ENCODE measurements at places on chromosomes 3 and 15. TPM values are rescaled to one million over a fixed set of nuclear protein-coding genes. Genes with fewer than 3 reads are reported as not detected.

IMPG2 gene
- 0.07 TPM for total RNA-seq

IL17RD gene
- 28.7 TPM for total RNA-seq

CACNA2D3 gene
- total RNA-seq: 0.17 TPM

PLCL2 gene
- total RNA-seq: 3.4 TPM

GRCh38 chr3:180278583-180279188 lies 241.9 kb upstream of the PEX5L start:
- DNase-seq: no peak

- no peak for DNase-seq
Measured at GRCh38 chr3:11634081-11634635, 9.6 kb downstream of the VGLL4 start.

DNA sequence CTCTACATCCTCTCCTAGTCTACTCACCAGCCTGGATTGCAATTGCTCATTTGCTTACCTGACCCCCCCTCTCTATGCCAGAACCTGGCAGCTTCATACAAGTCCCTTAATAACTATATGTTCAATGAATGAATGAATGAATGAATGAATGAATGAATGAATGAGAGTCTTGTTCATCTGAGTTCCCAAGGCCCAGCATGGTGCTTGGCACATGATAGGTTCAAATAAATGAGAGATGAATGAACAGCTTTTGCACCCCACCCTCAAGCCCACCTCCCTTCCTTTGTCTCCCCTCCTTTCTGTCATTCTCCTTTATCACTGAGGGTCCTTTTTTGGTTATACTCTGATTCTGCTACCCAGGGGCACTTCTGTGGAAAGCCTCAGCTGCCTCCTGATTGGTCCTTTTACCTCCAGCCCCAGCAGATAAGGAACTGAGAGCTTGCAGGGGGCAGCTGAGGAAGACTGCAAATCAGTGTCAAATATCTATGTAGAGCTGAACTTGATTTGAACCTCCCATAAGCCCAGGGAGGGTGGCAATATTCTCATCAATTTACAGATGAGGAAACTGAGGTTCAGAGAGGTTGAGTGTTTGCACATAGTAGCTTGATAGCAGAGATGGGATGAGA lies 54.1 kb upstream of the CHRNB4 start:
- DNase-seq: no peak

DNA sequence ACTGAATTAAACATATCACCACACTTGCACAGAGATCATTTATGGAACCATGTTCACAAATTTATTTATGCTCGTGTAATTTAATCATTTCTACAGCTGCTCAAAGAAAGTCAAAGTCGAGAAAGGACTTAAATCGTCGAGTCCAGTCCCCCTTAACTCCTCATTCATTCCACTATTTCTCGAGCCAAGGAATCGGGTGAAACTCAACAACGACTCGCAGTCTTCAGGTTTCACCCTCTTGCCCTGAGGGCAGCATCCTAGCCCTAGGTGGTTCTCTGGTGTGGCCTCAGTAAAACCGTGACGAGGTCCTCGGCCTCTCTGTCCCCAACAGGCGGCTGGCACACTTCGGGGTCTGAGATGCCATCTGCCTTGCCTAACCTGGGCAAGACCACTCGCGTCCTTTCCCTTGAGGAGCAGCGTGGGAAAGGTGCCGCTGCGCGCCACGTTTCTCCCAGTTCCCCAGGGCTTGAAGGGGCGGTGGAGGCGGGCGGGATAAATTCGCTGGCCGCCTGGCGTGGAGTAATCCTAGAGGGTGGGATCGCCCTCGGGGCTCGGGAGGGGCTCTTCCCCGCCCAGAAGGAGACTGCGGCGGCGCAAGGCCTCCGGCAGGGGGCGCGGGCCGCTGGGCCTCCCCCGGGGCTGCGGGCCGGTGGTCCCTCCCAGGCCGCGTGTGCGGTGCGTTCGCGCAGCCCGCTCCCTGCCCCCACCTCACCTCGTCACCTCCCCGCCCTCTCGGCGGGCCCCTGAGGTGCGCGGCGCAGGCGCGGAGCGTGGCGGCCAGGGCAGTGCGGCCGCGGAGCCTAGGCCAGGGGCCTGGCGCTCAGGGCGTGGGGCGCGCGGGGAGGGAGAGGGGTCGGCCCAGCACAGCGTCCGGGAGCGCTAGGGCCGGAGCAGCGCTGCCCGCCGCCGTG lies at the start of gene ZNF639:
ZNF639 (plus strand) TSS at position 746 of the 911 bp plus-strand sequence. CDS start 5,263 bp downstream, outside the sequence.
- no peak for DNase-seq

GRCh38 chr15:68822818-68823217 lies 2.1 kb upstream of the ANP32A start:
- no peak for DNase-seq

DNA sequence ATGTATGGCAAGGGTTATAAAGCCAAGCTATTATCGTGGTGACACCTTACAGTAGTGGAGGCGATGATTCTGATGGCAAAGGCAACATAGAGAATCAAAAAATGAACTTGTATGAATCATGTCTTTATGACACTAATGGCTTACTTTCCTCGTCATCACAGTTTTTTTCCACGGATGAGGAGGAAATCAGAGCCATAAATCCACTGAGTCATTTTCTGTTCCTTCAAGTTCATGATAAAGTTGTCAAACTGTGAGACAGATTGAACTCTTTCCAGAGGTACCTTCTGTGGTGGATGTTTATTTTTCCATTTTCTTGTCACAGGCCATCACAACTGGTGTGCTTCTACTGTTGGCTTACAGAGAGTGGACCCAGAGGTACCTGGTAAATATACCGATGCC lies 8.5 kb downstream of the TMEM212 start:
- DNase-seq: no peak

DNA sequence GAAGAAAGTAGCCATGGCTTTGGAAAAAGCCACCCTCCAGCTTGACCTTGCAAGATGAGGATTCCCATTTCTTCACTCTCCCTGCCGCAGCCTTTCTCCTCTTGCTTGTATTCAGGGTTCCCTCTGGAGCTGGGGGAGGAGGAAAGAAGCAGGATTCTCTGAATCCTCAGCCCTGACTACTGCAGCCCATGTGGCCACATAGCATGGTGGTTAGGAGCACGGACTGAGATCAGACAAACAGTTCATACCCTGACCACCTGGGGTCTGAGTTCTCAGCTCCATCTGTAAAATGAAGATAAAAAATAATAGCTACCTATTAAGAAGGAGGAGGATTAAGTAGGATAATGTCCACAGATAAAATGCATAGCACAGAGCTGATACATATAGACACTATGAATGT lies 72.3 kb downstream of the NMD3 start:
- DNase-seq: no peak

- DNase-seq: no peak
Measured at GRCh38 chr3:45607790-45608189, 13.2 kb downstream of the LIMD1 start.

DNA sequence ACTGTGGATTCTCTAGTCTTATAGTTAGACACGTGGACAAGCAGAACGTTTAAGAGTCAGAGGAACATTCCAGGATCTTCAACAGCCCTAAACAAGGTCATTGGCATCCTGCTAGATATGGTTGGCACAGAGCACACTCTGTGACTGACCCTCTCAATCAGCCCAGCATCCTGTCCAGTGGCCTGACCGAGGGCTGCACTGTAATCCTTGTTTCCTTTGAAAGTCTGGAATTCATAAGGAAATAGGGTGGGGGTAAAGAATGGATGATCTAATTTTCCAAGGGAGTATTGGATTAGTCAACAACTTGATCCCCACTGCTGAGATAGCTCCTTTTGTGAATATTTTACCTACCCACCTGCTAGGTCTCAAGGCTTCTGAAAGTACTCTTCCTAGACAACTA lies 94.5 kb upstream of the DLG1 start:
- DNase-seq: no peak

DNA sequence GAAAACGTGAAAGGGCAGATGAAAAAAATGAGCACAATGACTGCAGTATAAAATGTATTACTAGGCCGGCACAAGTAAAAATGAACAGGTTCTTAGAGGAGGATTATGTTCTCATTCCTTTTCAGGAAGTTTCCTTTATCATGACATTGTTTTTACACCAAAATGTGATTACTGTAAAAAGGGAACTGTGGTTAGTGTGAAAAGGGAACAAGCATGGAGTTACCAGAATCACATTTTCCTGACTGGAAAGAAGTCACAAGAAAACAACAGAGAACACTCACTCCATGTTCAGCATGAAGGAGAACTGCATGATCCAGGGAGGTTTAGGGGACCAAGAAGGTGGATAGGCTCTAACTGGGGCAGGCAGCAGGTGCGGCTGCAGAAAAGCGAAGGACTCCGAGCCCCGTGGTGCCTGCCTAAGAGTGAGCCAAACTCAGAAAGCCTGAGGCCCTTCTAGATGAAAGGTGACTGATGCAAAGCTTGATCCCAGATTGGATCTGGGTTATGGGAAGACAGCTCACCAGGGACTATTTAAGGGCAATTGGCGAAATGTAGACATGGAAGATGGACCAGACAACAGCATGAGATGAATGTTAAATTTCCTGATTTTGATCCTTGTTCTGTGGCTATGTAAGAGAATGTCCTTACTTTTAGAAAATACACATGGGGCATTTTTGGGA lies 77.3 kb downstream of the CCR1 start:
- DNase-seq: no peak

DNA sequence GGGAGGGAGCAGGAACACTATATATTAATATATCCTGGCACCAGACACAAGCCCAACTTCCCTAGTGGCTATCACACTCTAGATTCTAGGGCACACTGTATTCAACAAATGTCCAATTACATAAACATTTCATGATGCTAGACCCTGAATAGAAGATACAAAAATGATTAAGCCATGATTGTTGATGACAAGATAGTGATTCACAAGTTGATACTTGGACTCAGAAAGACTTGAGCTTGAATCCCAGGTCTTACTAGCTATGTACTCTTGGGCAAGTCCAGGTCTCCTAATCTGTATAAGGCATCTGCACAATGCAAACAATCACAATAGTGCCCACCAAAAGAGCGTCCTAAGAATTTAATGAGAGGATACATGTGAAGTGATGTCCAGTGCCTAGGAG lies 10.0 kb upstream of the SNTN start:
- DNase-seq: no peak

DNA sequence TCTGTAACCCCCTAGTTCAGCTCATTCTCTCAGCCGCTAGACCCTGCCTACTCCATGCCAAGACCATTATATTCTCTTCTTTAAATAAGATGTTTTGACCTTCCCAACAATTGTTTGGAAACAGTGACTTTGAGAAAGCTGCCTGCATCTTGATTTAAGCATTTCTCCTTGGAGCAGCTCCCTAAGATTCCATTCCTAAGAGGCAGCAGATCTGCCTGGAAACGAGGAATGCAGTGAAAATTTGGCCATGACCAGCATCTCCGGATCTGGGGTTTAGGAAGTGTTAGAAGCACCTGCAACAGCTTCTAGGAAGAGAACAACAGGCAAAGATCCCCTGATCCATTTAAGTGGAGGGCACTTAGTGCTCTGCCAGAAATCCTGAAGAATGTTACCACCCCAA lies 235.7 kb downstream of the NTRK3 start:
- no peak for DNase-seq

- DNase-seq: peak; percentile 44
Measured at GRCh38 chr15:63501256-63502089, 2.9 kb upstream of the USP3 start.
